ENCODE measurements at places on chromosomes 2 and 18. TPM values are rescaled to one million over a fixed set of nuclear protein-coding genes. Genes with fewer than 3 reads are reported as not detected.
A peak's percentile ranks its signal among the peaks of the same experiment; 100 is the strongest.

DNA sequence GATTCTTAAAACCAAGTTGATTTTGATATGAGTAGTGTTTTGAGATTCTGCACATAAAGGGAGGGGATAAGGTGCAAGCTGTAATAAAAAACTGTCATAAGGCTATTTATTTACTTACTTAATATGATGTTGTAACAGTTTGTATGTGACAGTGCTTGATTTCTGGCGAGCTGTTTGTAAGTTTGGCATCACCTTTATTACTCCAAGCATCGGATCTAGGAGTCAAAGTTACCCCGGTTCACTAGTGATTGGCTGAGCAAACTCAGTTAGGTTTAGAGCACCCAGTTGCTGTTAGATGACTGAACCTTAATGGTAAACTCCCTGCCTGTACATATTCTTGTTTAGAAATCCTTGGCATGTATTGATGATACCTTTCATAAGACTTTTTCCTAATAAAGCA is 16.1 kb downstream of the ZCCHC2 start:
- H3K4me1 ChIP-seq: no peaks in the 10 kb centered on the region
- H3K4me3 ChIP-seq: no peak overlapping the region
- no peaks in the 10 kb centered on the region for H3K27me3 ChIP-seq

GRCh38 chr18:77068321-77069312 is 64.0 kb downstream of the MBP start:
- H3K27me3 ChIP-seq: no peaks in the 10 kb centered on the region
- H3K27ac ChIP-seq: peak overlapping the region; percentile 60
- H3K4me1 ChIP-seq: peaks cover 64% of the 10 kb centered on the region
- DNase-seq: no peak
- H3K4me3 ChIP-seq: no peak overlapping the region

GRCh38 chr2:134335601-134336000 is 81.7 kb downstream of the MGAT5 start:
- no peak for DNase-seq
- no peak overlapping the region for H3K27ac ChIP-seq
- H3K27me3 ChIP-seq: no peaks in the 10 kb centered on the region
- no peak overlapping the region for H3K4me3 ChIP-seq
- H3K36me3 ChIP-seq: no peaks in the 10 kb centered on the region
- no peaks in the 10 kb centered on the region for H3K4me1 ChIP-seq

DNA sequence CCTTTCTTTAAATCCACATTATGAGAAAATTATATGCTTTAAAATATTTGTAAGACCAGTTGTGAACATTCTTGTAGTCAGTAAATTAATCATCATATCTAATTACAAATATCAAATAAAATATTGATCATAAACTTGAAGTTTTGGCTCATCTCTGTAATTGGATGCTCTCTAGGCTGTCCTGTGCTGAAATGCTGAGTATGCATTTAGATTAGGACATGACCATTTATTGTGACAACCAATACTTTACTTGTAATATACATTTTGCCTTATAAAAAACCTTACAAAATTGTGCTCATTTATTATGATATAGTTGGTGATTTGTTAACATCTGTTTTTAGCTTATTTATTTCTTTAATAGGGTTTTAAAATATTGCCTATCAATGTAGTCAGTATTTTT is 116.1 kb upstream of the DOCK10 start:
- no peak for DNase-seq
- H3K36me3 ChIP-seq: no peaks in the 10 kb centered on the region
- no peaks in the 10 kb centered on the region for H3K4me1 ChIP-seq
- no peak overlapping the region for H3K27ac ChIP-seq
- H3K4me3 ChIP-seq: no peak overlapping the region
- H3K27me3 ChIP-seq: no peaks in the 10 kb centered on the region

The IL36A gene
- total RNA-seq: not detected

The OSR1 gene
- 4.1 TPM for total RNA-seq

The HMSD gene
- total RNA-seq: not detected

DNA sequence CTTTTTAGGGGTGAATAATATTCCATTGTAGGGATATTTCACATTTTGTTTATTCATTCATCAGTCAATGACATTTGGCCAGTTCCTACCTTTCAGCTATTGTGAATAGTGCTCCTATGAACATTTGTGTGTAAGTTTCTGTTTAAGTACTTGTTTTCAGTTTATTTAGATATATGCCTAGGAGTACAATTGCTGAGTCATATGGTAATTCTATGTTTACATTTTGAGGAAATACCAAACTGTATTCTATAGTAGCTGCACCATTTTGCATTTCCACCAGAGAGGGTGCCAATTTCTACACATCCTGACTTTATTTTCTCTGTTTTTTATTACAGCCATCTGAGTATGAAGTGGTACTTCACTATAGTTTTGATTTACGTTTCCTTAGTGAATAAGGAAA is 54.4 kb upstream of the ZNF236 start:
- no peaks in the 10 kb centered on the region for H3K36me3 ChIP-seq
- H3K4me1 ChIP-seq: no peaks in the 10 kb centered on the region
- no peak overlapping the region for H3K4me3 ChIP-seq
- no peak overlapping the region for H3K27ac ChIP-seq

DNA sequence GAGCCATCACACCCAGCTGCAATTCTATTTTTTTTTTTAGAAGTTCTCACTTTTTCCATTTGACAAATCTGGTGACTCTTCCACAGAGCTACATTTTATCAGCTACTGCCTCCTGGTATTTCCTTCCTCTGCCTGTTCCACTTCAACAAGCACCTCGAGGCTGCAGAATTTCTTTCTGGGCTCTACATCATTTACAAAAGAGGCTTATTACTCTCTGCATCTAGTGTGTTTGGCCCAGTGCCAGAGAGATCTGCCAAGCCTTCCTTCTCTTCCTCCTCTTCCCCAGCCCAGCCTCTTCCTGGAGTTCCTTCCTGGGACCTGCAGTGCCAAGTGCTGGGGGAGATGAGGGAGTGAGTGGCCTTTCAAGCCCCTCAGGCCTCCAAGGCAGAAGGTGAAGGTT is 119.6 kb upstream of the ITGA6 start:
- peak overlapping the region; percentile 34 for H3K27ac ChIP-seq
- DNase-seq: peak; percentile 77
- H3K4me3 ChIP-seq: no peak overlapping the region
- H3K4me1 ChIP-seq: peaks cover 8% of the 10 kb centered on the region
- H3K36me3 ChIP-seq: no peaks in the 10 kb centered on the region

GRCh38 chr2:120436885-120437603 is 91.1 kb downstream of the INHBB start:
- DNase-seq: no peak
- H3K4me3 ChIP-seq: no peak overlapping the region
- peaks cover 4% of the 10 kb centered on the region for H3K4me1 ChIP-seq
- no peaks in the 10 kb centered on the region for H3K36me3 ChIP-seq
- no peak overlapping the region for H3K27ac ChIP-seq

The SLC9A4 gene
- not detected for total RNA-seq

GRCh38 chr2:75655861-75656260 is 9.3 kb downstream of the MRPL19 start:
- H3K27me3 ChIP-seq: no peaks in the 10 kb centered on the region
- no peak overlapping the region for H3K4me3 ChIP-seq
- DNase-seq: no peak
- H3K36me3 ChIP-seq: no peaks in the 10 kb centered on the region
- H3K4me1 ChIP-seq: no peaks in the 10 kb centered on the region
- no peak overlapping the region for H3K27ac ChIP-seq

- no peaks in the 10 kb centered on the region for H3K27me3 ChIP-seq
- no peak overlapping the region for H3K27ac ChIP-seq
- no peak for DNase-seq
- H3K36me3 ChIP-seq: no peaks in the 10 kb centered on the region
Measured at GRCh38 chr2:185108588-185108987, 510.3 kb downstream of the ZNF804A start.

DNA sequence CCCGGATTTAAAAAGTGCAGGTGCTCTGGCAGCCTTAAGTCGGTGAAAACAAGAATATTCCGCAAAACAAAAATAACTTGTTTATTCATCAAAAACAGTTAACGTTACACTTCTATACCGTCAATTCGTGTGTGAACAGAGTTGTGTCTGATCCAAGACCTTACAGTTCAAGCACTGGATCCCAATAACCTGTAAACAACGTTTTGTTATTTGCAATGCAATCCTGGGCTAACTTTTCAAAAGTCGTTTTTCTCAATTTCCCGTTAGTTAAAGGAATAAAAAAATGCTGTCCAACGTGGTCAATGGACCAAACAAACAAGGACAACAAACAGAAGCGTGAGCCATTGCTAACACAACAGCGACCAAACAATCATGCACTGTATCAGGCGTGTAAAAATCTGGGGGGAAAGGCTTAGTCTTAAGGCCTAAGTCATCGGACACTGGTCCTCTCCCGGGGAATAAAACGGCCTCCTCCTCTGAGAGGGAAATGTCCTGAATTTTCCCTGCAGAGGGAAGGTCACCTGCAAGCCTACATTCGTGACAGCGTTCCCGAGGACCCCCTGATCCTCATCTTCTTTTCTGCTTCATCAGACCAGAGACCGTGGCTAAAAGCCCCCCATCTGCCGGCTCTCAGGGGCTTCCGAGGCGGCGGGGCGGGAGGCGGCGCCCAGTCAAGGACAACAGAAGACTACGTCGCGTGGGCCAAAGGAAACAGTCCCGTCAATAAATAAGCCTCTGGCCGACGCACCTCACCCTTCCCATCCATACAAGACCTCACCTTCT is 490 bp downstream of the NDUFS1 start:
- no peaks in the 10 kb centered on the region for H3K27me3 ChIP-seq
- peaks cover 49% of the 10 kb centered on the region for H3K4me1 ChIP-seq
- DNase-seq: no peak
- no peaks in the 10 kb centered on the region for H3K36me3 ChIP-seq

DNA sequence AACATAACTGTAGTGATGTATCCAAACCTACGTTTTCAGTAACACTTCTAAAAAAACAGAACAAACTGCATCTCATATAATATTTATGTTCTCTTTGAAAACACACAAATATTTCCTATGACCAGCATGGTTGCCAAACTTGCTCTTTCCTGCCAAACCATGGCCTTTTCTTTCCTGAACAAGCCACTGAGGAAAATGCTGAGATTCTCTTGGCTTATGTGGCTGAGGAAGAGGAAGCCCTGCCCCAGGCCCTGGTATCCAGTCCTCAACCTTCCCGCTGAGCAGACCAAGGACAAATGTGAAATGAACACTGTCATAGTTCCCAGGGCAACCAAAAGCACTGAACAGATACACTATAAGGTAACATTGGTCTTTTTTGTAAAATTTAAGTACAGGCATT is 35.9 kb upstream of the NARS1 start:
- no peaks in the 10 kb centered on the region for H3K4me1 ChIP-seq
- no peak overlapping the region for H3K27ac ChIP-seq
- H3K27me3 ChIP-seq: no peaks in the 10 kb centered on the region
- no peak overlapping the region for H3K4me3 ChIP-seq

GRCh38 chr2:176934131-176934530 is 278.5 kb upstream of the HNRNPA3 start:
- no peak for DNase-seq
- H3K4me1 ChIP-seq: no peaks in the 10 kb centered on the region
- no peaks in the 10 kb centered on the region for H3K36me3 ChIP-seq

DNA sequence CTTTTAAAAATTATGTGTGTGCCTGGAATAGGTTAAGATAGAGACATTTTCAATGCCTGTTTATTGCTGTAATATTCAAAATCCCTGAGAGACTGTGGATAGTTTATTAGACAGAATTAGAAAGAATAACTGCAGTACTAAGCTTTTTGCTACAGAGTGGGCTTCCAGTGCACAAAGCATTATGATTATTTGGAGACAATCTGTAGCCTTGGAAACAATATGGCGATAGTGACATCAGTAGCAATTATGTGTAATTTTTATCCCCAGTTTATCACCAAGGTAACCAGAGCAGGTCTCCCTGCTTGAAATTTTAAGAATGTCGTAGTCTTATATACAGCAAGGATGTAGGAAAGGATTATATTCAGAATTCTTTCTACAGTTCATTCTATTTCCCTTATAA is 100.0 kb downstream of the MYO3B start:
- no peaks in the 10 kb centered on the region for H3K4me1 ChIP-seq
- DNase-seq: no peak
